ENCODE measurements at places on chromosomes 6 and 20.

GRCh38 chr6:25171301-25171700 lies 107.9 kb upstream of the CARMIL1 start:
- DNase-seq: no peak

DNA sequence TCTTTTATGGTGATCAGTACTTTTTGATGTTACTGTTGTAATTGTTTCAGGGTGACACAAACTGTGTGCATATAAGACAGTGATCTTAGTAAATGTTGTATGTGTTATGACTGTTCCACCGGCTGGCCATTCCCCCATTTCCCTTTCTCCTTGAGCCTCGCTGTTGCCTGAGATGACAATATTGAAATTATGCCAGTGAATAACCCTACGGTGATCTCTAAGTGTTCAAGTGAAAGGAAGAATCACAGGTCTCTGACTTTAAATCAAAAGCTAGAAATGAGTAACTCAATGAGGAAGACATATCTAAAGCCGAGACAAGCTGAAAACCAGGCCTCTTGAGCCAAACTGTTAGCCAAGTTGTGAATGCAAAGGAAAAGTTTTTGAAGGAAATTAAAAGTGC lies 32.3 kb downstream of the TULP4 start:
- DNase-seq: no peak

GRCh38 chr6:141169419-141169818 lies 963.3 kb upstream of the GJE1 start:
- no peak for DNase-seq

- no peak for DNase-seq
Observed at GRCh38 chr6:123808556-123808955, 4.9 kb downstream of the NKAIN2 start.

- DNase-seq: no peak
Observed at GRCh38 chr6:155165029-155165710, 98.6 kb upstream of the CLDN20 start.

All from 8988T (cell line).